ENCODE measurements at places on chromosomes 3 and 15.

DNA sequence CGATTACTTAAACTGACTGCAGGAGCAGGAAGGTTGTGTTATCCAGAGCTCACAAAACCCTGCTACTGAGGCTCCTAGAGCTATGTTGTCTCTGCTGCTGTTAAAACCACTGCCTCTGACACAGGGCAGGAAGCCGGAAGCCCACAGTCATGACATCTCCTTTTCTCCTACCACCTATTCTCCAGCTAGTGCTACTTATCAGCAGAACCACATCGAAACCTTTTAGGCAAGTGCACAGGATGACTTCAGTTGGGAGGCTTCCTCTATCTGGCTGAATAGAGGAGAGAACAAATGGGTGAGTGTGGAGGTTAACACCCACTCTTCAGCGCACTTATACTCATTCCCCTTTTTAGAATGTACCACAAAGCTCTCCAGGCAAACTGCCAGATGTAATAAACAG is 638.0 kb downstream of the OTOL1 start:
- DNase-seq = no peak

DNA sequence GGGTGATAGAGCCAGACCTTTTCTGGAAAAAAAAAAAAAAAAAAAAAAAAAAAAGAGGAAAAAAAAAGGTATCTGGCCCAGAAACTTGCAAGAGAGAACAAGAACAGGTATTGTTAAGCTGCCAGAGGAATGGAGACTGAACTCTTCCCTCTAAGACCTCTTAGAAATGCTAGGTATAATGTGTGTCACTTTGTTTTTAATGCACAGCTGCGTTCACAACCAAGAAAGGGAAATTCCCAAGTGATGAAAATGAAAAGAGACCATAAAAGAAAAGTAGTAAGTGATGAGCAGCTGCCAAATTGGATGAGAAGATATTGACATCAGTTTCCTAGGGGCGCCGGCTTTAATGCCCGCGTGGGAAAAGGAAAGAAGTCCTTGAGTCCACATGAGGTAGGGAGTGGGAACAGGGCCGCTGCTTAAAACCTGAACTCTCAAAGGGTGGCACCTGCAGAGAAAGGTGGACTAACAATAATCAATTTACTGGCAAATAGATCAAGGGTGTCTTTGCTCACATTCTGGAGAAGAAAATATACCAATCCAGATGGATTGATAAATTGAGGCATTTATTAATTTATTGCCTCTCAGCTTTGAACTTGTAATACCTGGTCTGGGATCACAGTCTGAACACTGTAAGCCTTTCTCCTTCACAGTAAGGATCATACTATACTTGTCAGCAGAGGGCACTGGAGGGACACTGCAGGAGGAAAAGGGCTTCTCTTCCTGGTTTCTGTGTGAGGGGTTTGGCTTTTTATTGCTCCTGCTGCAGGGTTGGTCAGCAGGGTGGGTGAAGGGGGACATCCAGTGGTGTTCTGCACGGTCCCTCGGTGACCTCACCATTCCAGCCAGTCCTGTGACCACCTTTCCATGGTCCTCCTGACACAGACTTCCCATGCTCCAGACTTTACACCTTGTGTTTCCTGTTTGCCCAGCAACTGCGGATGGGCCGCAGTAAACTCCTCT is 131.6 kb downstream of the AQP9 start:
- no peak for DNase-seq

DNA sequence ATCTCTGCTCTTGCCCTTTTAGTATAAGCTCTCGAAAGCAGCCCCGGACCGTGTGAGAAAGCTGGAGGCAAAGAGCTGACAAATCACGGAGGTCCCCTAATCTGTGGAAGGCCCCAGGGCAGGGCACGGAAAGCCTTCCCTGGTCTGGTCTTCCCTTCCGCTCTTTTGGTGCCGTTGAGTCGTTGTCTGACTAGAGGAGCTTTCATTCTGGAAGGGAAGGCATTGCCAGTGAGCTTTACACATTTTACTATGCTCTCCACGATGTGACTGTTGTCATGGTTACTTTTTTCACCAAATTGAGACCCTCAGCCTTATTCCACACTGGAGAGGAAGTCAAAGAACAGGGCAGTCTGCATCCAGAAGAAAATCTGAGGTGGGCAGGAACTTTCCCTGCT is 71.7 kb downstream of the CYP19A1 start:
- no peak for DNase-seq

DNA sequence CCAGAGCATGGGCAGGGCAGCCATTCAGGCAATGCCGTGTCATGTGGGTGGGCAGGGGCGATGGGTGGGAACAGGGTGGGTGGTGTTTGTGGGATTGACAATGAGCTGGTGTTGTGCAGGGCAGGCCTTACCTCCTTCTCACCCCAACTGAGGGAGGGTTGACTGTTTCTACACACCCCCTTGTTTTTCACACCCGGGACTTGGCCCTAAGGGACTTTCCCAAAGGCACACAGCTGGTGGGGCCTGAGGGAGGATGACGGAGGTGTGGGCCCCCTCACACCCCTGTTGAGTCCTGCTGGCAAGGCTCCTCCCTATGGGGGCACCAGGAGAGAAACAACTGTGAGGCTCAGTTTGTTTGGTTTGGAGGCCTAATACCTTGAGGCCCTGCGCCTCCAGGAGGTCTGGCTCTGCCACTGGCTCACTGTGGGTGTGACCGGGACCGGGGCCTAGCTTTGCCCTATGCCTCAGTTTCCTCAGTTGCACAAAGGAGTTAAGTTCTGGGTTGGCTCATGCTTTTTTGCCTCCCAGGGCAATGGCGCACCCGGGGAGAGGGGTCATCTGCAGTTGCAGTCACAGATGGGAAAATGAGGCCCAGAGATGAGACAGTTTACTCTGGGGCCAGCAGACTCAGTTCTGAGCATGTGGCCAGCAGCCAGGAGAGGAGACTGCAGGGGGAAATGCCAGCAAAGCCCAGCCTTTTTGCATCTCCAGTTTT is 5.1 kb upstream of the DNAH1 start:
- peak; percentile 35 for DNase-seq
